Activated T-cell treated with anti-CD3 and anti-CD28 coated beads for 1 hour (primary cell): ENCODE measurements at places on chromosomes 3 and 15.

DNA sequence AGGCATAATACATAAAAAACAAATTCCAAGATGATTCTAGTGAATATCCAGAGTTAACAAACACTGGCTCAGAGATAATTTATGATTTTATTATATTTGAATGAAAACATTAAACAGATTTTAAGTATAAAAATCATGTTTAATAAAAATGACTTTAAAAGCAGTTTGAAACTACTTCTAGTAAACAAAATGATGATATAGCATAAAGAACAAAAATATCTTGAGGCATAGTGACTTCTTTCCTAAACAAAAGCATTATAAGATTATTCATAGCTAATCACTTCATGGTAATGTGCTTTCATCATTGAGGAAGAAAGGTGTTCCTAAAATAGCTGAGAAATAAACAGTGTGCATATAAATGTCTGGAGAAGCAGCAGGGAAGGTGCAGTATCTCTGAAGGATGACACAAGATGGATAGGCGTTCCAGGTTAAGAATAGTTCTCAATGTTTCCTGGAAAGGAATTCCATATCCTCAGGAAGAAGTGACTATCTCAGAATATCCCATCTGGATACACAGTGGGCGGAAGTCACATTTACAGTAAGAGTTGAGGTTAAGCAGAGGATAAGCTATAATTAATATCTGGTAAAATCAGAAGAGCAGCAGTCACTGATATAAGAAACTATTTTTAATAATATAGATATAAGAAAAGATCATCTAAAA is 456.6 kb downstream of the MECOM start:
- no peak for DNase-seq

DNA sequence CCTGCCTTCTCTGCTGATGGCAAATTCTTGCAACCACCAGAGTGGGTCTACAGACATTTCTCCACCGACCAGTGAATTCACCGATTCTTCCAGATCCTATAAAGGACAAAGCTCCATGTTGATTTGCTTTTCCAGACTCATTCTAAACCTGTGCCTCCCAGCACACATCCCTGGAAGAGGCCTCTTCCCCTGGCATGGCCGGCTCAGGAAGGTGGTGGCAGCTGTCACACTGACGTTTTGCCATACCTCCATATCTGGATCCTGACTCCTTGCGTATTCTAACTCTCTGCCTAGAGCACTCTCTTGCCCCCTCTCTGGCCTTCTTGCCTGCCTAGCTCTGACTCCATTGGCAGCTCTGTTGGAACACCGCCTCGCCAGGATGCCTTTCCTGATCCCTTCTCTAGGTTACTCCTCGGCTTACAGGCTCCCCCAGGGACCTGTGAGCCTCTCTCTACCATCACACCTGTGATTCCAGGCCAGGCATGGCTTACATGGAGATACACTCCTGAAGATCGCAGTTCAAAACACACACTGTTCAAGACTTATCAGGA is 31.0 kb downstream of the SLCO2A1 start:
- no peak for DNase-seq

- DNase-seq: no peak
Observed at GRCh38 chr3:86654806-86655460, 336.0 kb downstream of the VGLL3 start.

GRCh38 chr3:25971736-25972135 is 181.8 kb downstream of the OXSM start:
- no peak for DNase-seq

- DNase-seq: no peak
Observed at GRCh38 chr15:32802286-32802936, 84.6 kb downstream of the GREM1 start.
